D721Med (cell line): ENCODE measurements at places on chromosomes 2 and 18.

DNA sequence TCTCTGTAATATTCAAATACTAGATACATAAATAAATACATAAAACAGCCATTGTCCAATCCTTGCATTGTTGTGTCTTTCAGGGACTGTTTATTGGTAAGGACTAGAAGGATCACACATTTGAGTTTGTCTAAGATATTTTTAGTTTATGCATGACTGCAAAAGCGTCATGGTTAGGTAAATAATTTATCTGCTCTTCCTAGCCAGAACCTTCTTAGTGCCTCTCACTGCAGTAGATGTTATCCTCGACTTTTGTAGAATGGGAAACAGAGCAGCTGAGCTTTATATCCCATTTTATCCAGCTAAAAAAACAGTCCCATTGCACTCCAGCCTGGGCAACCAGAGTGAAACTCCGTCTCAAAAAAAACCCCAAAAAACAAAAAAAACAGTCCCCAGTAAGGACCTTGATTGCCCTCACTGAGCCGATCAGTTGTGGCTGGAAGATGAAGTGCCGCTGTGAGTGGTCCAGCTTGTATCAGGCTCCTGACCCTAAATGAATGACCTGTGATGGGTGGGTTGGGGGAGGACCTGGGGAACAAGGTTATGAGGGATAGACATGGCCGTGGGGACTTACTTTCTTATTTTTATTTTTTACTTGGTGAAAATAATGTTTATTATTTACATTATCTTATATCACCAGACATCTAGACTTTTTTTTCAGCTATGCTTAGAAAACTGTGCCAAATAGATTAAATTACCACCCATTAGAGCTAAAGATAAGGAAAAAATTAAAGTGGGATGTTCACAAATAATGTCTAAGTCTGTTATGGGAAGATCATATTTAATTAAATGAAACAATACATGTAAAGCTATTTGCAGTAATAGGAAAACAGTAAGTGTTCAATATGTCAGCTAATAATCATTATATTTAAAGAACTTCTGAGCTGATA lies 10.9 kb upstream of the ADAM23 start:
- no peak for DNase-seq

DNA sequence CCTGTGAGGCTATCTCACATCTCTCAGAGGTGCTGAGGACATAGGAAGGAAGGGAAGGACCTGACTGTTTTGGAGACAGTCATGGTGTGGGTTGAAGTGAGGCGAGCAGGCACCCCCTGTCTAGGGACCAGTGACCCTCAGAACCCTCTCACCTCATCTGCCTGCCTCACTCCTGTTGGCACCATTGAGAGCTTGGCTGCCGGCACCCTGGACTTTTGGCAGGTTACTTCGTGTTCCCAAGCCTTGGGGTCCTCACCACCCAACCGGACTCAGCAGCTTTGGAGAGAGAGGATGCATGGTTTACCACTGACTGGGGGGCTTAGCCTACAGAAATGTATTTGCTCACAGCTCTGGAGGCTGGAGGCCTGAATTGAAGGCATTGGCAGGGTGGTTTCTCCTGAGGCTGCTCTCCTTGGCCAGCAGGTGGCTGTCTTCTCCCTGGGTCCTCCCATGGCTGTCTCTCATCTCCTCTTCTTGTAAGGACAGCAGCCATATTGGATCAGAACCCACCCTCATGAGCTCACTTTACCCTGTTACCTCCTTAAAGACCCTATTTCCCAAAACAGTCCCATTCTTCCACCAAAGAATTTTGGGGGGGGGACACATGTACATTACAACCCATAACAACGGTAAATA lies 142.0 kb downstream of the TSN start:
- DNase-seq: no peak

DNA sequence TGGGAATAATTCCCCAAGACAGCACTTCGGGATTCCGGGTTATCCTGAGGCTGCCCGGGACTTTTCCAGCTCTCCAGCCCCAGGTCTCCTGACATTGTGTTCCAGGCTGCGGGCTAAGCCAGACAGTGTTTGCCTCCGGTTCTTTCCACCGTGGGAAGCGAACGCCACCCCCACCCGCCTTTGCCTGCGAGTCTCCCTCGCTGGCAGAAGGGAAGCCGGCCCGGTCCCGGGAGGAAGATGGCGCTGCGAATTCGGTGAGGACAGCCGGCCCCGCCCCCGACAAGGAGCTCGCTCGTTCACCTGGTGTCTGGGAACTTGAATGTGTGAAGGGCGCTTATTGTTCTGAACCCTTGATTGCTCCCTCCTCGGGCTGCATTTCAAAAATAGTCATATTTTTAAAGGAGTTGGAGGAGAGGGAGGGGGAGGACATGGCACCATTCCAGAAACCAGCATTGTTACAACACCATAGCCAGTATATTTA lies 2.9 kb downstream of the LRATD1 start:
- DNase-seq: peak; percentile 40

- no peak for DNase-seq
These were observed 50.1 kb downstream of the THOC1 start for GRCh38 chr18:217532-218336.

- no peak for DNase-seq
These were observed 49.7 kb upstream of the ZNF397 start for GRCh38 chr18:35190948-35191697.

DNA sequence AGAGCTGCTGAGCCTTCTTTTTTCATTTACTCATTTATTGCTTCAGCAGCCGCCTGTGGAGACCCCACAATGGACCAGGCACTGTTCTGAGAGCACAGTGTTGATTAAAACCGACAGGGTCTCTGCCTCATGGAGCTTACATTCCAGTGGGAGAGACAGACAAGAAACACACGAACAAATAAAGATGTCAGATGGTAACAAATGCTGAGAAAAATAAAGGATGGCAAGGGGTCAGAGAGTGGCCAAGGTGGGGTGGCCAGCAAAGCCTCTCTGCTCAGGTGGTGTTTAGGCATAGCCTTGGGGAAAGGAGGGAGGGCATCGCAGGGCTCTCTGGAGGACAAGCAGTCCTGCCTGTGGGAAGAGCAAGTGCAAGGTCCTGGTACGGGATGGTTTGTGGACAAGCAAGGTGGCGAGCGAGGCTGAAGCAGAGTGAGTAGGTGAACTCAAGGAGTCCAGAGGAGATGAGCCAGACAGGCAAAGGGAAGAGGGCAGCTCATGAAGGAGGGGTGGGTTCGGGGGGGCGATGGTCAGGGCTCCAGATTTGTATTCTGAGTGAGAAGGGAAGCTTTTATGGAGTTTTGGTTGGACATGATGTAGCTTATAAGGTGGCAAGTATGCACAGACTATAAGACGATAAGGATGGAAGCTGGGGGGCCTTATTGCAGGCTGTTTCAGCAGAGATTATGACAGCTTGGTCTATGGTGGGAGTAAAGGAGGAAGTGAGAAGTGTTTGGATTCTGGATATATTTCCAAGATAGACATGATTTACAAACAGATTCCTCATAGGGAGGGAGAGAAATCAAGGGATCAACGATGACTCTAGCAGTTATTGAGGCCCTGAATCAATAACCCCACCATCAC lies 8.8 kb upstream of the ITGB6 start:
- no peak for DNase-seq

DNA sequence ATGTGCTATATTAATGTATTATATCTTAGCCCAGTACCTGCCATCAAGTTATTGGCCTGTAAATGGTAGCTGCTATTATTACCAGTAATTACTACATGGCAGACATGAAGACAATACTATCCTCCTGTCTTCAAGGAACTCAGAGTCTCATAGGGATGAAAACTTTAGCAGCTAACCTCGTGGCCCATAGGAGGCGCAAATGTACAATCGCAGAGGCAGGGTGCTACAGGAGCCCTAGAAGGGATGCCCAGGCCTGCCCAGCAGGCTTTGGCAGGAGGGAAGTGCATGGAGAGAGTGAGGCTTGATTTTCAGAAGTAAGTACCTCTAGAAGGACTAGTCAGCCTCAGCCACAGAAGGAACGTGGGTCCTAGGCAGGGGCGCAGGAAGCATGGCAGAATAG lies 44.7 kb upstream of the KIDINS220 start:
- DNase-seq: no peak

GRCh38 chr2:1626271-1626681 lies 118.0 kb downstream of the PXDN start:
- no peak for DNase-seq

GRCh38 chr18:78640246-78640995 lies 339.2 kb upstream of the SALL3 start:
- DNase-seq: no peak

DNA sequence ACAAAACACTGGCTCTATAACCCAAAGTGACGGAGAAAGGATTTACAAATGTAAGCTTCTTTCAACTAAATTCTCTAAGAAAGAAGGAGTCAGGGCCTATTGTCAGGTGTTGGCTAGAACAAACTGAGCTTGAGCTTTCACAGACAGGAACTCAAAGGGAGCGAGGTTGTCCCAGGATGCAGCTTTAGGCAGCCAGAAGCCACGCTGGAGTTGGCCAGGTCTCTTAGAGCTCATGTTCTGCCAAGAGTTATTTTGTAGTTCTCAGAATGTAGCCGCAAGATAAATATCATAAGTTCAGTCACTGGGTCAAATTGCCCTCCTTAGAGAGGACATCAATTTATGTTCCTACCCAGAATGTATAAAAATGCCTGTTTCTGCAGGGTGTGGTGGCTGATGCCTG lies 54.1 kb upstream of the GREB1L start:
- no peak for DNase-seq

DNA sequence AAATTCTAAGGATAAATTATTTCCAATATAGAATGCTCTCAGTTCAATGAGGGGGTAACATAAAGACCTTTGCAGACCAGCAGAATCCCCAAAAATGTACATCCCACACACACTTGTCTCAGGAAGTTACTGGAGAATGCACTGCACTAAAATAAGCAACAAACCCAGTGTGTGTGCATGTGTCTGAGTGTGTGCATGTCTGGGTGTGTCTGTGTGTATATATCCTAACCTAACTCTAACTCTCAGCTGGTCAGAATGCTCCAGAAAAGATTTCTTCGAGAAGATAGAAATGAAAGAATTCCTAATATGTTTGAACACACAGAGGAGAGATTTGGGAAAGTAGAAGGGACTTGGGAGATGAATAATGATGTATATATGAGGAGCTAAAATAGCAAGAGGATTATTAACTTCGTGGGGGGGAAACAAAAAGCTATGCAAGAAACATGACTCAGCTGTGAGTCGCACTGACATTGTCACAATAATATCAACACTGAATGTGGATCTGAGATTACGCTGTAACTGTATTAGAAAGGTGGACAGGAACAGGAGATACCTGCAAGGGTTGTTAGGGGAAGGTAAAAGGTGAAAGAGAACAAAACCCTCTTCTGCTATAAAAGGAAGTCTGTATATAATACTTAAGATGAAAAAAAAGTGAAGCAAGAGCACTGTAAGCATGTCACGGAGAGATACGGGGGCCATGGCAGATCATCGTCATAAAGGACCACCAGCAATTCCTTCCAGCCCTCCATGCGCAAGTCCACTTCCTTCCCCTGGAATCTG lies 11.1 kb downstream of the COLEC12 start:
- DNase-seq: no peak

DNA sequence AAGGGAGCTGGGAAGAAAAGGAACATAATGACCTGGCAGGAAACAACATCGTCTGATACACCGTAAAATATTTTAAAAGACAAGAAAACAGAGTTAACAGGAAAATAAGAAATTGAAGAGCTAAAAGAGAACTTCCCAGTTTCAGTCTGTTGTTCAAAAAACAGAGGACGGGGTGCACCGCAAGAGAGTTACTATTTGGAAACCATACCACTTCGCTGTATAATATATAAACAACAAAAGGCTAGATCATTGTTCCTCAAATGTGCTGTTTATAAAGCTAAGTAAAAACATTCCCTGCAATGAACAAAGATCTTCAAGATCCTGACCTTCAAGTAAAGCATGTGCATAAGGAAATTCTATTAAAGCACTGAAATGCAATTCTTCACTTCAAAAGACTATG lies 2.1 kb downstream of the PPP3R1 start:
- no peak for DNase-seq

- no peak for DNase-seq
These were observed 1.7 kb downstream of the ACVR2A start for GRCh38 chr2:147846412-147847081.

DNA sequence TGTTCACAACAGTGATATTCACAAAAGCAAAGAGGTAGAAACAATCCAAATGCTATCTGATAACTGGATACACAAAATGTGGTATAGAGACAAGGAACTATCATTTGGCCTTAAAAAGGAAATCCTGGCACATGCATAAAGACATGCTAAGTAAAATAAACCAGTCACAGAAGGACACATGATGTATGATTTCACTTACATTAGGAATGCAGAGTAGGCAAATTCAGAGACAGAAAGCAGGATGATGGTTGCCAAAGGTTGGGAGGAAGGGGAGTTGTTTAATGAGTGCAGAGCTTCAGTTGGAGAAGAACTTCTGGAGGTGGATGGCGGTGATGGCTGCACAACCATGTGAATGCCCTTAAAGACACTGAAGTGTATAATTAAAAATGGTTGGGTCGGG lies 38.1 kb downstream of the ATP8B1 start:
- no peak for DNase-seq

DNA sequence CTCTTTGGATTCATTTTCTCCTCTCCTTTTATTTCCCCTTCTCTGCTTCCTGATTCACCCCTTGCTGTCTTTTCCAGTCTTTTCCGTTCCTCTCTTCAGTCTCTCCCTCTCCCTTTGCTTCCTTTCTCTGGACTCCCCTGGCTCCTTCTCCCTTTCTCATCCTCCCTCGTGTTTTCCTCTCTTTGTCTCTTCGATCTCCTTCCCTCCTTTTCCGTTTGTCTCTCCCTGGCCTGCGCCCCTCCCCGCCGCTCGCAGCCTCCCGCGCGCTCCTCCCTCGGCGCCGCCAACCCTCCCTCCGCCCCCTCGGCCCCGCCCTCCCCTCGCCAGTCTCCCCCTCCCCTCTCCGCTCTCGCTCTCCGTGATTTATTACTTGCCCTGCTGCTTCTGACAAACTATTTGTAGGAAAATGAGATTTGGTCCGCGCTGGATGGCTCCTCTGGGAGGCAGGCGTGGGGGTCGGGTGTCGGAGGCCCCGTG lies 46.0 kb upstream of the PAX8 start:
- peak; percentile 87 for DNase-seq

GRCh38 chr2:143581134-143581533 lies 451.9 kb downstream of the ARHGAP15 start:
- DNase-seq: no peak

GRCh38 chr2:112938904-112939303 lies 27.9 kb downstream of the IL37 start:
- no peak for DNase-seq

DNA sequence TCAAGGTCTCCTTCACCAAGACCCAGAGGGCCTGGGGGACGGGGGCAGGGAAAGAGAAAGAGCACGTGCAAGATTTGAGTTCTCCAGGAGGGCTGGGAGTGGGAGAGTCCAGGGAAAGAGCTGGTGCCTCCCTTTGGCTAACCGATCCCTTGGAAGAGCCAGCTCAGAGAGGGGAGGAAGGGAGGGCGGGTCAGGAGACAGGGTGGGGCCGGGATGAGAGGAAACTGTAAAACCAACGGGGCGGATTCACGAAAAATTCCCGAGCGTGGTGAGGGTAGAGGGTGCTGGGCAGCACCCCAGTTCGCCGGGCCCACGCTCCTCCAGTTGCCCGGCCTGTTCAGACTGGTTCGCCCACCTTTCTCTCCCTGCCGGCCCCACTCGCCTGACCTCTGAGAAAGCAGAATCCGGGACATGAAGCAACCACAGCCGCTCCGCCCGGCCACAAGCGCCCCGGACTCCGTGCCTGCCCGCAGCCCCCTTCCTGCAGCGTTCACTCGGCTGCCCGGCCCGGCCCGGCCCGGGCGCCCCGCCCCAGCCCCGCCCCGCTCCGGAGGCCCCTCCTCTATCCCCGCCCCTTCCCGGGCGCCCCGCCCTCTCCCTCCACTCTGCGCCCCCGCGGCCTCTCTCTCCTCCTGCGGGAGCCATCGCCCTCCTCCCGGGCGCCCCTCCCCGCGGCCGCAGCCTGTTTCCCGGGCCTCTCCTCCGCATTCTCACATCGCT lies 230.9 kb upstream of the SMAD2 start:
- peak; percentile 91 for DNase-seq

GRCh38 chr2:219514196-219514761 lies at the start of gene ASIC4:
TSS of gene ASIC4 (plus strand) at chr2:219514482. CDS start at chr2:219514725, 243 bp downstream.
- no peak for DNase-seq
